Fibroblast of upper back skin (primary cell): ENCODE measurements at places on chromosomes 1 and 21.

GRCh38 chr1:4044967-4045366 lies 144.9 kb upstream of the C1orf174 start:
- no peak for DNase-seq

DNA sequence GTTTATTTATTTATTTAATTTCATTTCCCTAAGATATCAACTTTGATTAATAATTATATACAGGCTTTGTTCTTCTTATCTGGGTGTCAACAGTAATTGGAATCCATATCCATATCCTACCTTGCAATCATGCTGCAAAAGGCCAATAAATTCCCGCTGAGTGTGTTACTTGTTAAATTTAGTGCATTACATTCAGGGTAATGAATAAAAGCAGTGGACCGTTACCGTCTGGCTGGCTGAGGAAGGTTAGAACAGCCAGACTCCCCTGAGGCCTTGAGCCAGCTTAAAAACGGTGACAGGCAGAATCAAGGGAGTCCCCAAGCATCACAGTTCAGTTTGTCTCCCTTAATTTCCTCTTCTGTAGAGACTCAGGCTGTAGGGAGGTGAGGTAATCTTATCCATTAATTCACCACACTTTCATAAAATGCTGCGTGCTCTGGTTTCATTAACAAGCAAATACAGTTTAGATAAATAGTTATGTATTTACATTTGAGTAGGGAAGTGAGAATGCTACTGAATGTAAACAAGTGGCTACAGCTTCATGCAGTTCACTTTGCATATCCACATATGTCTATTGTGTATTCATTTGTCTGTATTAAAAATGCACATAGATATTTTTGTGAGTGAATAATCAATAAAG lies 888.2 kb upstream of the CXADR start:
- no peak for DNase-seq

- DNase-seq, result no peak
Measured at GRCh38 chr1:75305061-75305460, 170.9 kb downstream of the LHX8 start.

GRCh38 chr1:241639623-241640148 lies 483 bp downstream of the CHML start:
- DNase-seq, result peak; percentile 43

DNA sequence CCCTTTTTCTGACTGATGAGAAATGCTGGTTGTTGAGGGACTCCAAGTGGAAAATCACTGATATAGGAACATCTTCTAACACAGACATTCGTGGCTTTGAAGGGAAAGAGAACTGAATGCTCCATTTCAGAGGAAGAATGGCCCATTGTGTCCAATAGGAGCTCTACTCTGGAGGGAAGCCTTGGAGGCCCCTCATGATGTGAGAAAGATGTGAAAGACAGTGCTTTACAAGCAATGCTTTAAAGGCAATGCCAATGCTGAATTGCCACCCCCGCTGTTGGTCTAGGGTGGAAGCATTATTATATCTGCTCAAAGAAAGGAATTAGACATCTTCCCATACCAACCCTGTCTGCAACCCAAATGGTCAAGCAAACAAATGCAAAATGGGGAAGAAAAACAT lies 13.7 kb downstream of the NMNAT2 start:
- DNase-seq, result no peak

DNA sequence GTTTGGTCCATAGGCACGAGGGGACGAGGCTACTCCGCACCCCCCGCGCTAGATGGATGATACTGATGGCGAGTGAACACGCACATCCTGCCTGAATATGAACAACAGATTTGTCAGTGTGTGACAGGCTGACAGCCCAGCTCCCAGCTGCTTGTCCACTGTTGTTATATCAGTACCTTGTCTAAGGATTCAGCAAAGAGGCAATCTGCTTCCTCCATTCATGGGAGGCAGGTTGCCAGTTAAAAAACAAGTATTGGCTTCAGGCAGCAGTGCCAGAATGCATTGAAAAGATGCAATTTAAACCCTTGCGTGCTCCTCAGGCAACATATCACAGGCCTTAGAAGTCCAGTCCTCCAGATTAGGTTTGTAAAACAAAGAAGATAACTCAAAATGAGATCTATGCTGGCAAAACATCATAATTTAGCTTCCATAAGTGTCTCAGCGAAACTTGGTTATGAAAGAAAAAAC lies 223.3 kb downstream of the GPATCH2 start:
- no peak for DNase-seq
